ENCODE measurements at places on chromosomes 16 and 17.

DNA sequence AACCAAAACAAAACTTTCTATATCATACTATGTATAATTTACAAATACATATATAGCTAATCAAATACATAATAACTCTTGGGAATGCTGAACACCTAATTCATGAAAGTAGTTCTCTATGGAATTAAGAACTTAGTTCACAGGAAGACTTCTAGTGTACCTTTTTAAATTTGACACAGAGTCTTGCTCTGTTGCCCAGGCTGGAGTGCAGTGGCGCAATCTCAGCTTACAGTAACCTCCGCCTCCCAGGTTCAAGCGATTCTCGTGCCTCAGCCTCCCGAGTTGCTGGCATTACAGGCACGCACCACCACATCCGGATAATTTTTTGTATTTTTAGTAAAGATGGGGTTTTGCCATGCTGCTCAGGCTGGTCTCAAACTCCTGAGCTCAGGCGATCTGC lies 24.7 kb downstream of the RFWD3 start:
- DNase-seq, result no peak

GRCh38 chr16:24514096-24514495 lies 25.3 kb upstream of the RBBP6 start:
- no peak for DNase-seq

DNA sequence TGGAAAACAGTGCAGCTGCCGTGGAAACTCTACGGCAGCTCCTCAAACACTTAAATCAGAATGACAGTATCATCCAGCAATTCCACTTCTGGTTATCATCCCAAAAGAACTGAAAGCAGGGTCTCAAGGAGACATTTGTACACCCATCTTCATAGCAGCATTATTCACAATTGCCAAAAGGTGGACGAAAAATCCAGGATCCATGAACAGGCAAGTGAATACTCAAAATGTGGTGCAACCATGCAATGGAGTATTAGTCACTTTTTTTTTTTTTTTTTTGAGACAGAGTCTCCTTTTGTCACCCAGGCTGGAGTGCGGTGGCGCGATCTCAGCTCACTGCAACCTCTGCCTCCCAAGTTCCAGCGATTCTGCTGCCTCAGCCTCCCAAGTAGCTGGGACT lies 10.6 kb upstream of the AATK start:
- no peak for DNase-seq

- DNase-seq, result no peak
Observed at GRCh38 chr17:69578385-69578936, 164.0 kb downstream of the MAP2K6 start.

DNA sequence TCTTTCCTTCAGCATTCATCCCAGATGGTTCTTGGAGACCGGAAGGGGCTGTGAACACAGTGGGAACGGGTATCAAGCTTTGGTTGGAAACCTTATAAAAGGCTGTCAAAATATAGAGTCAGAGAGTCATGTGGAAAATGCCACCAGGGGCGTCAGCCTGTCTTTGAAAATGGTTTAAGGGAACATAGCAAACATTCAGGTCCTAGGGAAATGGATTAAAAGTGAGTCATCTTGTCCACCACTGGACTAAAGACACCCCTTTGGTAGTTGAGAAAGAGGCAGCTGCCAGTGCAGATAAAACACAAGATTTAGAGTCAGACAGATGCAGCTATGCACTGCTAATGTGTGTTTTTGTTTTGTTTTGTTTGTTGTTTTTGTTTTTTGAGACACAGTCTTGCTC lies 47.8 kb upstream of the BCO1 start:
- DNase-seq, result no peak

DNA sequence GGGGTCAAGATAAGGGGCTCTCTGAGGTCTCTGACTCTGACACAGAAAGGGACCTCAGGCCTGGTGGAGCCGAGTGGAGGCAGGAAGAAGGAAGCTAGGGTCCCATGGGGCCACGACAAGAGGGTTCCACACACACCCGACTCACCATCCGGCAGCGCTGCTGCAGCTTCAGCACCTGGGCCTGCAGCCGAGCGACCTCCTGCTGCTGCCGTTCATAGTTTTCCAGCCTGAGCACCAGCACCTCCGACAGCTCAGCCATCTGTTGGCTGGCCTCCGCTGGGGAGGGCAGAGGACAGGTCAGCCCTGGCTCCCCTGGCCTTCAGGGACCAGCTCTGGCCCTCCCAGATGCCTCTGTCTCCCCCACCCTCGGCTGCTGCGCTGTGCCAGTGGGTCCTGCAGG lies 6.4 kb downstream of the HAP1 start:
- no peak for DNase-seq
